ENCODE measurements at places on chromosomes 6 and 20. TPM values are rescaled to one million over a fixed set of nuclear protein-coding genes. Genes with fewer than 3 reads are reported as not detected.

- H3K4me1 ChIP-seq, result peaks cover 49% of the 10 kb centered on the region
- peak overlapping the region; percentile 94 for H3K4me3 ChIP-seq
- peak overlapping the region; percentile 100 for H3K27ac ChIP-seq
- peaks cover 83% of the 10 kb centered on the region for H3K36me3 ChIP-seq
Observed at GRCh38 chr20:35617397-35618262, 2.0 kb downstream of the SPAG4 start.

DNA sequence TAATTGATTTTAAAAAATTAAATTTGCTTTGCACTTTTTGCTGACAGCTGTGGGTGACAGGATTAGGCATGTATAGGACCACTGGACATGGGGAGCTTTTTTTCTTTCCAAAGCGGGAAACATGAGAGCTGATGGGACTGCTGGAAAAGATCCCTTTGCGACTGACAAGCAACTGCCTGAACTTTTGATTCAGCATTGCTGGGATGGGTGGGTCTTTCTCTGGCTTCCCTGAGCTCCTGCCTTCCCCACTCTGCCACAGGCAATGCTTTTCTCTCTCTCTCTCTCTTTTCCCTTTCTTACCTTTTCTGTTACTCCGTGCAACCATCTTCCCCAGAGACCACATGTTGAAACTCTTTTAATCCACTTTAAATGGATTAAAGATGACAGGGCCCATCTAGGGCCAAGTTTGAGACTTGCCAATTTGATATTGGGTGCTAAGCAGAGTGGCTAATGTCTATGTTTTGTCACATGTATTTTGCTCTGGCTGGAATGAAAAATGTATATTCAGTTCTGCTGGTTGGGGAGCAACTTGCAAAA, 33.5 kb upstream of the TPD52L1 start:
- no peaks in the 10 kb centered on the region for H3K36me3 ChIP-seq
- no peaks in the 10 kb centered on the region for H3K4me1 ChIP-seq
- H3K27ac ChIP-seq, result no peak overlapping the region

DNA sequence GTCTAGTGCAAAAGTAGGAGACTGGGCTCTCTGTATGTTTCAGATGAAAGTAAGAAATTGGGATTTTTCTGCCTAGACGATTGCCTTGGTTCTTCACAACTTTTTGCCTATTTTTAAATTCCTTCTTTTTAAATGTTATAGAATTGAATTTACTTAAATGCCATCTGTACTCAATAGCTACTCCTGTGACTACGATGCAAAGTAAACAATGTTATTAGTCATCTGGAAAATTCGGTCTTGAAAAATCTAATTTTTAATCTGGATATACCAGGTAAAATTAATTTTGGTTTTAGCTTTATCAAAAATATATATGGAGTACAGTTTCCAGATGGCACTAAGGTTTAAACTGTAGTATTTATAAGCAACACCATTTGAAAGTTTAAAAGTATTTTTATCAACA, 472.2 kb downstream of the UTRN start:
- no peak overlapping the region for H3K27ac ChIP-seq
- no peak overlapping the region for H3K4me3 ChIP-seq
- peaks cover 5% of the 10 kb centered on the region for H3K36me3 ChIP-seq
- H3K27me3 ChIP-seq, result no peaks in the 10 kb centered on the region

DNA sequence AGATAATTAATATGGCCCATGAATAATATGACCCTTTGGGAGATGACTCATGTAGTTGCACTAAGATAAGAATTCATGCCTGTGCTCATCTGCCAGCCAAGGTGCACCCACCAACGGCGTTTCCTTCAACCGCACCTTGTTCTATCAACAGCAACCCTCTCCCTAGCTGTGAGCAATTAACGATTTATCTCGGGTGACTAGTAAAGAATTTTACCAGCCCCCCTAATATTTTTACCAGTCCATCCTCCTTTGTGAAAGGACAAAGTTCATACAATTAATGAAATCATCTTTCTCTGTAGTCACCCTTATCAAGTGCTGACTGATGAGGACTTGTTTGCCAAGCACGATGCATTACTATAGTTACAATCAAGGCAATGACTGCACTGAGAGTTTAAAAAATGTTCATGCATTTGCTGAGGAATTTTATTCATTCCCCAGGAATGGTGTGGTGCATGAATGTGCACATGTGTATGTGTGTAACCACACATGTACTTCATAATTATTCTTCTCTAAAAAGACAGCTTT, 118.7 kb downstream of the SMOC2 start:
- DNase-seq, result no peak
- peaks cover 7% of the 10 kb centered on the region for H3K4me1 ChIP-seq
- H3K36me3 ChIP-seq, result no peaks in the 10 kb centered on the region
- H3K27me3 ChIP-seq, result no peaks in the 10 kb centered on the region

- H3K36me3 ChIP-seq, result no peaks in the 10 kb centered on the region
- no peaks in the 10 kb centered on the region for H3K27me3 ChIP-seq
Observed at GRCh38 chr6:121641158-121641557, 205.7 kb downstream of the GJA1 start.

IL20RA gene
- total RNA-seq, result 3.1 TPM

DEFB124 gene
- total RNA-seq, result not detected

QRSL1 gene
- total RNA-seq, result 27.7 TPM

Measured in Calu3 (cell line).